ENCODE measurements at places on chromosomes 2 and 18.
A peak's percentile ranks its signal among the peaks of the same experiment; 100 is the strongest.

DNA sequence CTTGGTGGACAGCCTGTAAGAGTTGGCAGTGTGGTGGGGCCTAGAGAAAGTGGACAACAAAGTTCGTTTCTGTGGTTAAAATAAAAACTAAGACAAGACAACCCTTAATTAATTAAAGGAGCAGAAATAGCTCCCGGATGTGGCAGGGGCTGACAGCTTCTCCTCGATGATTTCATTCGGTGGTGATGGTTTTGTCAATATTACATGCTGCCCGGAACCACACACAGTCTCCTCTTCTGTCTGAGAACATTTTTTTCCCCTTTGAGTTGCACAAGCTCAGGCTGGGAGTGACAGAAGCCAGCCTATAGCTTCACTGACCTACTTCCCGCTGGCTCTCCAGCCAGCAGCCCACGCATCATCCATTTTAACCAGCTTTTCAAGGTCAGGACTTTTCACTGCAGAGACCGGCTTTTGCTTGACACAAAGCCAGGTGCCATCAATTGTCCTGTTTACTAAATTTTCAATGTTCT, 378.8 kb downstream of the SLC4A3 start:
- DNase-seq = peak; percentile 19

DNA sequence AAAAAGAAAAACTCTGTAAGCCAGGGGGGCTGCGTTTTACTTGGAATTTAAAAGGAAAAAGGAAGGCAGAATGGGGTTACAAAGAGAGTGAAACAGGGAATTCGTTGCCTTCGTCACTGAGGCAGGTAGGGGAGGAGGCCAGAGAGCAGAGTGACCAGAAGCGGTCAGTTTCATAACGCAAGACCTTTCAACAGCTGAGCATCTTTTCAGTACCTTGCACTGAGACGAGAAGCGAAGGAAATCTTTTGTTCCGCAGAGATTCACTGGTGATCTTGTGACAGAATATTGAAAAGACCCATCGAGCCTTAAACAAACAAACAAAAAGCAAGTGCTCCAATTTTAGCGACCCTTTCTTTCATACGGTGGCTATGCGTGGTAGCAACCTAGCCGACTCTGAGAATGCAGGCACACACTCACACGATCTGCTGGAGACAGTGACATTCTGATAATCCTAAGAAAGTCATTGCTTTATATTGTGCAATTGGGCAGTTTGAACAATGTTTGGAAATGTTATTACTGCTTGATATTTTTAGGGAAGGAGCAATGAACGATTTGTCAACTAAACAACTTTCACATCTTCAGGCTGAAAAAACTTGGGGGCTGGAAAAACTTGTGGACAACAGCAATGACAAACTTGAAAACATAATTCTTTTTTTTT, 93.8 kb upstream of the ODC1 start:
- no peak for DNase-seq

- DNase-seq = no peak
These were observed 211.0 kb downstream of the AKAIN1 start for GRCh38 chr18:4986066-4986465.

DNA sequence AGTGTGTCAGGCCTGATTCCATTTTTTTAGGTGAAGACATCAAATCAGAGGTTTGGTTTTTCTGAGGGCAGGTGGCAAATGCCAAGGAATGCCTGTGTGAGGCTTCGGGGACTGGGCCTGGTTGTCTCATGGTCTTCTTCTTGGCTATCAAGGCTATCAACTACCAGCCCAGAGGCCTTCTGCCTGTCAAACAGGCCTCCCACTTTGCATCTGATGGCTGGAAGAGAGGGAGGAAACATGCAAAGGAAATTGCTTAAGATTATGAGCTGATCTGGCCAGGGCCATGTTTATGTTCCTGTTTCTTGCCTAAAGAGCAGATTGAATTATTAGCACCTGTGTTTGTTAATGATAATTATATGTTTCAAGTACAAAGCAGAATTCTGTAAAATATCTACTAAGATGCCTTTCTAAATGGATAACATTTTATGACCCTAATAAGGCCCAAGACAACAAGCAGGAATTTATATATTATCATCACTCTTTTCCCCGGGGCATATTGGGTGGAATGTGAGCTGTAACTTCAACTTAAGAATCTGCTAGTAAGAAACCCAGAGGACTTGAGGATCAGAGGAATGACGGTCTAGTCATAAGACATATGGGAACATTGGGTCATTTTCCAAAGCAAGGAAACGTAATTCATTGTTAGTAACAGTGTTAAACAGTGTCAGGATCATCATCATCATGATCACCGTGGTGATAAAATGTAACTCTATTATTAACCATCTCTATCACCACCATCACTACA, 123.2 kb downstream of the LYPD6B start:
- no peak for DNase-seq

GRCh38 chr2:59752071-59752470, 801.4 kb downstream of the BCL11A start:
- DNase-seq = no peak

All from osteocyte (in vitro differentiated cells).